ENCODE measurements at places on chromosomes 5 and 9.

GRCh38 chr9:101311758-101312420, 72.9 kb downstream of the BAAT start:
- DNase-seq = peak; percentile 86

DNA sequence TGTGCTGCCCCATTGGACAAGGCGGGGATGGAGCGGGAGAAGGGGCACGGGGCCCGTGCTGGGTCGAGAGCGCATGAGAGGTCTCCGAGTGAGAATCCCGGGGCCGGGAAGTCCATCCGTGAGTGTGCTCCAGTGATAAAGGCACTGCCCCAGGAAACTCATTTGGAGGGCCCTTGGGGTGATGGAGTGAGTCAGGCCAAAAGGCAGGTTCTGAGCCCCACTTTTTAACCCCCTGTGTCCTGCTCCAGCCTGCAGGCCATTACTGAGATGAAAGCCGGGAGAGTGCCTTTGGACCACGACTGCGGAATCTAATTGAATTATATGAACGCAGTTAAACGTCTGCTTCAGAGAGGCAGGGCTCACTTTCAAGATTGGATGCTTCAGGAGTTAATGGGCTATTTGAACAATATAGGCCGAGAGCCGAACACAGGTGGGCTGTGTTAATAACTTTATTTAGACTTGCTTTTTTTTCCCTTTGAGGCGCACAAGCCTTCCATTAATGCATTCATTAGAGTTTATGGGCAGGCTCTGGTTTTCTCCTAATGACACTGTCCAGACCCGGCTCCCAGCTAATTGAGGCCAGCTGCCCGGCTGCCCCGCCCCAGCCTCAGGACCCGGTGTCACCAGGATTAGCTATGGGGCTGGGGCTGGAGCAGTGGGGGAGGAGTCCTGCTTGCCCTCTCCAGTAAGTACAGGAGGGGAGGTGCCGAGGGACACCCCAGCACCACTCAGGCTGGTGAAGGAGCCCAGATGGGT, 79.1 kb upstream of the LMX1B start:
- no peak for DNase-seq

- no peak for DNase-seq
These were observed 382.8 kb upstream of the WWC1 start for GRCh38 chr5:167908606-167909005.

DNA sequence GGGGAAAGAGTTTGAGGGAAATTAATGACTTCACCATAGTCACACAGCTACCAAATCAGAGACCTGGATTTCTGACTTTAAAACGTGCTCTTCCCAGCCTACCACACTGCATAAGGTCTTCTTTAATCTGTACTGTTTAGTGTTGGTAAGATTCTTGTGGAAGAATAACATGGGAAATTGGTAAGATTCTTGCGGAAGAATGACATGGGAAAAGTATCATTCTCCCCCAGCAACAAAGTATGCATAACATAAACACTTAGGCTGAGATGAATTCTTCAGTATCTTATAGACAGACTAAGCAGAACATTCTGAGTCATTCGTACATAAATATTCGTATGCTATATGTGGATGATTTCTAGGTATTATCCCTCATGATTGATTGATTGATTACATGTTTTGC, 170.4 kb downstream of the FOCAD start:
- DNase-seq = no peak

DNA sequence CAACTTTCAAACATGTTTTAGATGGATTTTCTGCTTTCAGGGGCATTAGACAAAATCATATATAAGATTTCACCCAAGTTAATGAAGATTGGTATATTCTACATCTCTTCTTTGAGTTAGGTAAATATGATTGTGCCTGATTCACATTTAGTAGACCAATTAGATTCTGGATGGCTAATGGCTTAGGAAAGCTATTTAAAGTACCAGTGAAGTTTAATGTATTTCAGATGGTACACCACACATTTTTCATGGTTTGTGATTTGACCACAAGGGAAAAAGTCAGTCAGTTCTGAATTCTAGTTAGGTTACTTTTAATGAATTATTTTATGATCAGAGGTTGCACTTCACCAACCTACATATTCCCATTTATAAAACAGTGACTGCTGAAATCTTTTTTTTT, 409.7 kb downstream of the ADGRV1 start:
- DNase-seq = no peak

GRCh38 chr5:38529955-38530646, 26.3 kb downstream of the LIFR start:
- DNase-seq = no peak

DNA sequence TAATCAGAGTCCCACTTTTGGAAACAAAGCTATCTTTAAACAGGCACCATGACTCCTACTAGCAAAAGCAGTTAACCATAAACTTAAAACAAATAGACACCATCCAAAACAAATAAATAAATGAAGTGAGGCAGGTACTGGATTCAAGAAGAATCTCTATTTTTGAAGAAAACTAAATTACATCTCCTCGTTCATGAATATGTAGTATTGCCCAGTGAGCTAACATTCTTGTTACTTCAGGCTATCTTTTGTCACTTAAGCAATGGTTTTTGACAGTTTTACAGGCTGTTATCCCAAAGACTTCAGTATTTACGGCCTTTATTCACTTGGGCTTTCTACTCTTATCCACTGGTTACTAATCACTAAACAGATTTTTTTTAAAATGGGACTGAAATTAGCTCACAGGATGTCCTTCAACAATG, 242.5 kb downstream of the MLLT3 start:
- DNase-seq = no peak

- no peak for DNase-seq
These were observed 124.6 kb downstream of the ACER2 start for GRCh38 chr9:19533373-19533772.

- no peak for DNase-seq
These were observed 1.6 kb downstream of the STKLD1 start for GRCh38 chr9:133377721-133378216.

- no peak for DNase-seq
These were observed 2.9 kb downstream of the SLC6A18 start for GRCh38 chr5:1228120-1228519.

DNA sequence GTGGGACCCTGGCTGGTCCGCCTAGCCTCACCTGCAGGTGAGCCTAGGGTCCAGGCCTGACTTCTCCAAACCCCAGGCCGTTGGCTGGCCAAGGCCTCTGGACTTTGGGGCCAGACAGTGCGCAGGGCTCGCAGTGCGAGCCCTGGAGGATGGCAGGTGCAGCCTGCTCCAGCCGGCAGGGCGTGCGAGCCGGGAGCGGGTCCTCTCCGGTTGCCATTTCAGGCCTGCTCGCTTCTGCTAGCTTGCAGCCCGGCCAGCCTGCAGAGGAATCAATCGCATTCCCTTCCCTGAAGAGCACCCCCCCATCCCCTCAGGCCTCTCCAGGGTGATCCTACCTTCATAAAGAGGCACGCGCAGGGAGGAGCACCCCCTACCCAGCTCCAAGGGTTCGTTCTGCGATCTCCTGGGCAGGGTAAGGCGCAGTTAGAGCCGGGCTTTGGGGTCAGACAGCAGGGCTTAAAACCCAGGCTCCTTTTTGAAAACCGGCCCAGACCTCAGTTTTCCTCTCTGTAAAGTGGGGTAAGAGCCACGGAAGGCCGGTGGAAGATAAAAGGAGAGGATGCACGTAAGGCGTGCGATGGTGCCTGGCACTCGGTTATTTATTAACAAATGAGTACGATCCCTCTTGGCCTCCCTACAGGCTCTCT, 6.2 kb downstream of the BARHL1 start:
- DNase-seq = no peak

DNA sequence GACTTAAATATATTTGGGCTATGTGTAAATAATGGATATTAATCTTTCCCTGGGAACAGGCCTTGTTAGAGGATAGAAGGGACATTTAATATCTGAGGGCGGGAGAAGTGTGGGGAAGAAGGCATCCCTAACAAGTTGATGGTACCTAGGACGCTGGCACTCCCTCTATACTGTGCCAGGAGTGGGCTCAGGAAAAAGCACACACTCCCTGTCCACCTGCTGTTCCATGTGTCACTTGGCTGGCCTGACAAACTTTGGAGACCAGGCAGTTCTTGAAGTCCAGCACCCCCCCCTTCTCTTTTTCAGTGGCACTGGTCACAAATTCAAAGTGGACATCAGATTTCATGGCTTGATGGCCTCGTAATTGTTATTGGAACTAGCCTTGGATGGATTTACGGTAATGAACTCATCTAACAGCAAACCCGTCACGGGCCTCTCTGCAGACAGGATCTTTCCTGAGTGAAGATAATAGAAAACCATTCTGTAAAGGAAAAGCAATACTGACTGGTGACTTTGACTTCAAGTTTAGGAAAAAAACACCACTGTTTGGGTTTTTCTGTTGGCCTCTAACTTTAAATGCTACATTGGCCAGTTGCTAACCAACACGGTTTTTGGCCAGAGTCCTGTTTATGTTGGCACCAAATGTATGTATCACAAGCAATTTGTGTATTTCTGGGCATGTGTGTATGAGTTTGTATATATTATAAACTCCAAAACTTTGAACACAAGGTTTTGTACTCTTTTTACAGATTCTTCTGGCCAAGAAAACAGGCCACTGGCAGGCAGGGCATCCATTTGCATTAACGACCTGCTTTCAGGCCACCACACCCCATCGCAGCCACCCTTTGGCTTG, 552.6 kb downstream of the CCDC171 start:
- no peak for DNase-seq

- DNase-seq = peak; percentile 54
These were observed 200.0 kb downstream of the MELK start for GRCh38 chr9:36772449-36773403.

DNA sequence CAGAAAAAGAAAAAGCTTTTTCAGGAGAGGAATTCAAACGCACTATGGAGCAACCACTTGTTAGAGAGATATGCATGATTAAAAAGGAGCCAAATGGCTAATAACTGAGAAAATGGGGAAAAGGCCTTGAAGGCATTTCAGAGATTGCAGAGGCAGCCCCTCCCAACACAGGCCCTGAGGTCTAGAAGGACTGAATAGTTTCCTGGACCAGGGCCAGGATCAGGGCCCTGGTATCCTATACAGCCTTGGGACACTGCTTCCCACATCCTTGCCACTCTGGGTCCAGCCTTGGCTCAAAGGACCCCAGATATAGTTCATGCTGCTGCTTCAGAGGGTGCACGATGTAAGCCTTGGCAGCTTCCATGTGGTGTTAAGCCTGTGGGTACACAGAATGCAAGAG, 20.7 kb upstream of the FEM1C start:
- DNase-seq = no peak

- no peak for DNase-seq
These were observed 3.6 kb upstream of the SCGB3A2 start for GRCh38 chr5:147874910-147875367.

GRCh38 chr9:127104581-127105311, 17.7 kb downstream of the ANGPTL2 start:
- no peak for DNase-seq

GRCh38 chr5:6716629-6717149, 3.5 kb downstream of the TENT4A start:
- DNase-seq = no peak

DNA sequence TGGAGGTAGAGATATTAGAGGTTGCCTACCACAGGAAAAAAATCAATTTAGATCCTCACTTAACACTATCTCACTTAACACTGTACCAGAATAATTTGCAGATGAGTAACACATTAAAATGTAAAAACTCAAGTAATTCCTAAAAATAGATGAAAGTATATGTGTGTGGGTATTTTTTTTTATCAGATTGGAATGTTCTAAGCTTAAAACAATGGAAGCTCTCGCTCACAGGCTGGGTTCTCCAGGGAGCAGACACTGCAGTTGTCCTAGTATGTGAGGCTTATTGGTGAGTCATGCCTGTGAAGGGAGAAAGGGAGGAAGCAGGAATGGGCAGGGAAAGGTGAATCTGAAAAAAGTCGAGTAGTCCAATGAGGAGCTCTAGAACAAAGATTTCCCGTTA, 181.3 kb upstream of the ZNF608 start:
- DNase-seq = no peak

DNA sequence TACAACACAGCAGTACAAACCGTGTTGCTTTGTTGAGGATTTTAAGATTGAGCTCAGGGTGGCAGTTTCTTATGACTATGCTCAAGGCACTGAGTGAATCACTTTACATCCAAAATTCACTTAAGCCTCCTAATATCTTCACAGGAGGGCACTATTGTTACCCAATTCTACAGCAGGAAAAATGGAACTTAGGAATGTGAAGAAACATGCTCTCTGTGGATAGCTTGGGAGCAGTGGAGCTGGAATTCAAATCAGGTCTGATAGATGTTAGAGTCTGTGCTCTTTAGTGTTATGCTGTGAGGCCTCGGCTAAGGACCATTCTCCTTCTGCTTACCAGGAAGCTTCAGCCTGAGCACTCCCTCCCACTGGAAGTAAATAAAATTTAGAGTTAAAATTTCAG, 18.7 kb upstream of the HMHB1 start:
- DNase-seq = no peak

- DNase-seq = no peak
These were observed 88.5 kb upstream of the SEMA6A start for GRCh38 chr5:116663081-116663480.

- no peak for DNase-seq
These were observed 40.4 kb downstream of the MED27 start for GRCh38 chr9:132039284-132039683.

GRCh38 chr9:122807271-122807900, 7.5 kb downstream of the OR1K1 start:
- no peak for DNase-seq

DNA sequence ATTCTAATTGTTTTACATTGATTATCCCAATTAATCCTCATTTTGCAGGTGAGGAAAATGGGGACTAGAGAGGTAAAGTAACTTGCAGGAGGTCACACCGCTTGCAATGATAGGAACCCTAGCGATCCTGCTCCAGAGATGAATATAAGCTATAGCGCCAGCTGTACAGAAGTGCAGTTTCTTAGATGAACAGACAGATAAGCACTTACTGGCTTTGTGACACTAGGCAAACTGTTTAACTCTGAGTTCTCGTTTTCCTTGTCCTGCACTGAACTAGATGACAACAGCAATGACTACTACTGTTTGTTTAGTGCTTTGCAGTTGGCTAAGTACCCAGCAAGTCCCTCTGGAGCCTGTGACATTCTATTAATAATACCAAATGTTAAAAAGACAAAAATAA, 11.1 kb downstream of the LHX6 start:
- no peak for DNase-seq

DNA sequence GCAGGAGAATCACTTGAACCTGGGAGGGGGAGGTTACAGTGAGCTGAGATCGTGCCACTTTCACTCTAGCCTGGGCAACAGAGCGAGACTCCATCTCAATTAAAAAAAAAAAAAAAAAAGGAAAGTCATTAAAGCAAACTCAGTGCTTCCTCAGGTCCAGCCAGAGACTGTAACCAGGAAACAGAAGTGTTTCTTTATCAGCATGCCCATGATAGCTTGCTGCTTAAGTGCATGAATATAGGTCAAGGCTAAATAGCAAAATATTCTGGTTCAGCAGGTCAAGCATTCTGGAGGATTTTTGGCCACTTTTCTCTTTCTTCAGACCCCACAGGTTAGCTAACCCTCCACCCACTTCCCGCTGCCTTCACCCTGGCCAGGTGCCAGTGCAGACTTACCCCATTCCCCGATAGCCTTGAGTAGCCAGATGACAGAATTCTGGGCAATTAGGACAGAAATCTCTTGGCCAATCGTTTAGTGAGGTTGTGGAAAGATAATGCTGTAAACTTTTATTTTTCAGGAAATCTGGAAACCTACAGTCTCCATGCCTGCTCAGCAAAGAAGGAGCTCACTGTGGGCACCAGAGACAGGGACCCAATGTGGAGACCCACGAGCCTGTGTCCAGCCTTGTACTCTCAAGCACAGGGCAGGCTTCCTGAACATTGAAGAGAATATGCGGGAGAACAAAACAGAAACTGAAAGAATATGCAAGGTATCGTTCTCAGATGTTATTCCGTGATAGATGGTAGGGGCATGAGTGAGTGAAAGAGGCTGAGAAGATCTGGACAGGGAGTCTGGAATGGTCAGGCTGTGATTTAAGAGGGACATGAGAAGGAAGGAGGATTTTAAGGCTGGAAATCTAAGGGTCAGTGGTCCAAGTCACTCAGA, 4.2 kb upstream of the UGT3A2 start:
- no peak for DNase-seq

All from NCI-H2029 treated with DMSO at 0.1 percent for 48 hours (cell line).